ENCODE measurements at places on chromosomes 12 and 14. TPM values are rescaled to one million over a fixed set of nuclear protein-coding genes. Genes with fewer than 3 reads are reported as not detected.

Gene SMCO2
- total RNA-seq = 0.14 TPM

Gene SINHCAF
- 10.5 TPM for total RNA-seq

Gene LMNTD1
- total RNA-seq = 0.37 TPM

Gene SLC2A14
- not detected for total RNA-seq

Gene VWF
- 3.7 TPM for total RNA-seq

Gene KIF5A
- 0.09 TPM for total RNA-seq

Gene BMAL2
- 21.4 TPM for total RNA-seq
